Muscle of leg (tissue), 16 donors: ENCODE measurements at places on chromosomes 12 and 14. TPM values are rescaled to one million over a fixed set of nuclear protein-coding genes. Genes with fewer than 3 reads are reported as not detected.

- DNase-seq = no peak
These were observed 16.0 kb upstream of the SLC38A2 start for GRCh38 chr12:46388427-46389021.

DNA sequence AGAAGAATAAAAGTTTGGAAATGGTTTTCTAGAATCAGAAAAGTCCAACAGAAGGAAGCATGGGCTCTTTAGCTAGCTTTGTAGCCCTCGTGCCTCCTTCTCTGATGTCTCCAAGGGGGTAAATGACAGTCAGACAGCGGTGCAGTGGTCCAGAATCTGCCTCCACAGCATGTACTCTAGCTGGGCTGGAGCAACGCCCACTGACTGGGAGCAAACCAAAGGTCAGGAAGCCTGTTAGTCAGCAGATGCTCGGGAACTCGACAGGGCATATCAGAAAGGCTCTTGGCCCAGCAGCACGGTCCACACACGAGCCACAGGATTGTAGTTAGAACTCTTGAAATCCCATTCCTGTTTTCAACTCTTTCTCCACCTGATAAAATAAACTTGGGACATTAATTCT is 164.3 kb downstream of the GRIN2B start:
- DNase-seq = no peak

DNA sequence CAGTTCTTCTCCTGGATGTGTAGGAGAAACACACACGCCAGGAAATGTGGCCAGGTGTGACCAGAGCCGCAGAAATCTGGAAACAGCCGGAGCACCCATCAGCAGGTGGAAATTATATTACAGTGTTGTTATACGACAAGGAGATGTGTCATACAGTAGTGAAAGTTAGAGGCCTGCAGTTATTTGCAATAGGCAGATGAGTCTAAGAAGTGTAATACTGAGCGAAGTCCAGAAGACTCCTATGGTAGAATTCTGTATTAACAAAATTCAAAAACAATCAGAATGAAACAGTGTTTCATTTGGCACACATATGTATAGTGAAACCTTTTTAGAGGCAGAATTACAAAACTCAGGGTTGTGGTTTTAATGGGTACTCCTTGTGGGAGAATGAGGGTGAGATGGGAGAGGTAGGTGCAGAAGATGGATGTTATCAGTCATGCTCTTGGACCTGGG is 39.3 kb upstream of the AMN start:
- DNase-seq = no peak

DNA sequence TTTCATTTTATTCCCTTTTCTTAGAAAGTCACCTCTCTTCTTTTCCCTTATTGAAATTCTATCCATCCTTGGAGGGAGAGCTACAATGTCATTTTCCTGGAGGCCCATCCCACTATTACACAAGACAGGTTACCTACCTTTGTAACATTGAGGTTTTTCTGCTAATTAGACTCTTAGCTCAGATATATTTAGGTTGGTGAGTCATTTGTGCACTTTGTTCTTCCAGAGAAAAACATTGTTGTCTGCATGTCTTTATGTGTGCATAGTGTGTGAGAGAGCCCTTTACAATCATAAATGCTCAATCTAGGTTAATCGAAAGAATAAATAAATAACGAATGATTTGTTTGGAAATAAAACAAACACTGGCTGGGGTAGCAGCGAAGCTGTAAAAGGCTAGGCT is 191.8 kb downstream of the DACT1 start:
- no peak for DNase-seq

- DNase-seq = no peak
These were observed 193.9 kb downstream of the PHETA1 start for GRCh38 chr12:111174961-111175345.

DNA sequence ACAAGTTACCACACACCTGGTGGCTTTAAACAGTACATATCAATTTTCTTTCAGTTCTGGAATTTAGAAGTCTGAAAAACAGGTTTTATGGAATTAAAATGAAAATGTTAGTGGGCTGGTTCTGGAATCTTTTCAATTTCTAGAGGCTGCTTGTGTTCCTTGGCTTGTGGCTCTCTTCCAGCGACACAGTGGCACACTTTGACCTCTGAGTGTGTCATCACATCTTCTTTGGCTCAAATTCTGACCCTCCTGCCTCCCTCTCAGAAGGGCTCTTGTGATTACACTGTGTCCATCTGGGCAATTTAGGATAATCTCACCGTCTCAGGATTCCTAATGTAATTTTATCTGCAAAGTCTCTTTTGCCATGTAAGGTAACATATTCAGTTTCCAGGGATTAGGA is 170.0 kb downstream of the PLCZ1 start:
- no peak for DNase-seq

- no peak for DNase-seq
These were observed 28.7 kb downstream of the SLC41A2 start for GRCh38 chr12:104929368-104929767.

DNA sequence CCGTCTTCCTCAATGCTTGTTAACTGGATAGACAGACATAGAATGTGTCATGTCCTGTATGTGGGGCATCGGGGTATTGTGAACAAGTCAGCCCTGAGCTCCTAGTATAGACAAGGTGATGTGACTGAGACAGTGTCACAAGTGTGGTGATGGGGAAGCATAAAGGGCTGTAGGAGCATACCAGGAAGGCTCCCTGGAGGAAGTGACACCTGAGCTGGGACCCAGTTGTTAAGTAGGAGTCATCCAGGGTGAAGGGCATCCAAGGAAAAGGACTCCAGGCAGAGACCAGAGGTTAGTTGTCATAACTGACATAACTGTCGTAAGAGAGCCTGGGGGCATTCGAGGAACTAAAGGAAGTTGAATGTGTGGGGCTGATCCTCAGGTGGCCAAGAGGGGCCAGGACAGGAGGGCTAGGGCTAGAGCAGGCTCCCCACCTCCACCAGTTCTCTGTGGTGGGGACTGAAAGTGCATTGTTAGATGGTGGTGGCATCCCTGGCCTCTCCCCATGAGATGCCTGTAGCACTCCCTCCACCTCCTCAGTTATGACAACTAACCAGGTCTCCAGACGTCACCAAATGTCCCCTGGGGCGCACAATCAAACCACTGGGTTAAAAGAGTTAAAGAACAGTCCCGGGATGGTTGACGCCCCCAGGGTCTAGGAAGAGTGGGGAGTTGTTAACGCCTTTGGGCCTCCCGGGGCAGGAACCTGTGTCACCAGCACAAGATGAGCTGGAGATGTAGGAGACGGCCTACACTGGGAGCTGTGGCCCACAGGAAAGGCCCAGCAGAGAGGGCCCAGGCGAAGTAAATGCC is 2.4 kb downstream of the FICD start:
- DNase-seq = no peak

- DNase-seq = no peak
These were observed 19.2 kb downstream of the INTS13 start for GRCh38 chr12:26918321-26919215.

- no peak for DNase-seq
These were observed 228.2 kb downstream of the BCL11B start for GRCh38 chr14:99043756-99044155.

- DNase-seq = no peak
These were observed 230.2 kb downstream of the BCL11B start for GRCh38 chr14:99041820-99042174.

GRCh38 chr14:46051796-46052195 is 599.8 kb downstream of the RPL10L start:
- DNase-seq = no peak

- DNase-seq = no peak
These were observed 6.9 kb upstream of the MED13L start for GRCh38 chr12:116284396-116284795.

GRCh38 chr12:51836827-51837173 is 11.7 kb downstream of the FIGNL2 start:
- DNase-seq = no peak

DNA sequence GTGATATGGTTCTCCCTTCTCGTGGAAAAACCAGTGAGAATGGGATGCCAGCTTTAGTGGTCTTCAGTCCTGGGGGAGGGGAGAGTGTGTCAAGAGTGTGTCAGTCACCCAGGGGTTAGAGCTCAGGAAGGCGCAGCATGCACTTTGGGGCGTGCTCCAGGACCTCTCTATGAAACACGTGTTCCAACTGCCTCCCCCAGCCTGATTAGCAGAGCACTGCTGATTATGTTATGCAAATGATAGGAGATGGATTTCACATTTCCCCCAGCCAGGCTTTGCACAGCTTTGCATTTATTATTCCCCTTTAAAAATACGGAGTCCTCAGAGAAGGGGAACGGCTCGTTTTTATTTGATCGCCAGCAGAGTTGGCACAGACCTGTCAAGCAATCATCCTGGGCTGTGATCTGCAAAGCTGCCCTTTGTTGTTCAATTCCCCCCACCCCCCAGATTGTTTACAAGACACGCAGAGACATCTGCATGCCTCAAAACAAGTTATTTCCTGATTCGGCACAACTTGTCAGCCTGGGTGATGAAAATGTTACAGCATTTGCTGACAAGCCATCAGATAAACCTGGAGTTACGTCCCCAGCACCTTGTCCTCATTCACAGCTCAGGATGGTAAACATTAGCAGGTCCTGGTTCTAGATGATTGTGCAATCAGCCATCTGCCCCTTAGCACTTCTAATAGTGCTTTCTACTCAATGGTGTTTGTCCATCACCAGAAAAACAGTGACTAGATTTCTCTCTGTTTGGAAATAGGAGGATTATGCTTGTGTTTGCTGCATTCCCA is 196.5 kb downstream of the NOVA1 start:
- DNase-seq = no peak

DNA sequence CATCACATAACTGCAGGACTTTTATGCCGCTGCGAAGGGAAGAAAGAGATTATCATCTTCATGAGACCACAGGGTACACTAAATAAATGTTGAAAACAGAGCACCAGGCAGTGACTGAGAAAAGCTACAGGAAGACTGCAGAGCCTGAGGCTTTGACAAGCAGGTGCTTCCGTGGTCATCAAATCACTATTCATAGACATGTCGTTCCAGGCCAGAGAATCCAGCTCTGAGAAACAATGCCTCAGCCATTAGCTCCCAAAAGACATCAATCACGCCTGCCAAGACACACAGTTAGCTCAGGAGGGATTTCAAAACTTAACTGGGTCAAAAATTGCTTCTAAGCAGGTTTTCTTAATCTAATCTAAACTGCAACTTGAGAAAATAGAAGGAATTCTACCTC is 47.2 kb upstream of the GARIN6 start:
- no peak for DNase-seq

GRCh38 chr12:72684491-72684890 is 412.3 kb downstream of the TRHDE start:
- no peak for DNase-seq

- peak; percentile 32 for DNase-seq
These were observed 39.1 kb downstream of the WDR20 start for GRCh38 chr14:102178806-102179205.

- no peak for DNase-seq
These were observed 56.4 kb upstream of the CISTR start for GRCh38 chr12:53808023-53808705.

GRCh38 chr14:33952541-33952940 is 1.7 kb upstream of the EGLN3 start:
- no peak for DNase-seq

- DNase-seq = no peak
These were observed 297.7 kb downstream of the AEBP2 start for GRCh38 chr12:19737019-19737418.

DNA sequence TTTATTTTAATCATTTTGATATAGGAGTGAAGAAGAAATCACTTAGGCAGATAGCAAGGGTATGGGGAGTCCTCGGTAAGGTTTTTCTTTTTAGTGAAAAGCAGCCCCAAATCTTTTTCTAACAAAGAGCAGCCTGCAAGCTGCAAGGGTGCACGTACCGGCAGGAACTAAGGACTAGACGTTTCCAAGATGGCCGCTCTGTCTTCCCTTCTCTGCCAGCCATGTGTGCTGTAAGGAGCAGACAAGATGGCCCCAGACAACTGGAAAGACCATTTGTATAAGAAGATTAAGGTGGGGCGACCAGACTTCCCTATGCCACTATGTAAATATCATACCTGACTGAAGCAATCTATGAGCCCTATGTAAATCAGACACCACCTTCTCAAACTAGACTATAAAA is 79.6 kb downstream of the TXNDC16 start:
- no peak for DNase-seq

- DNase-seq = peak; percentile 93
These were observed 447 bp downstream of the CD63 start for GRCh38 chr12:55728186-55728938.

DNA sequence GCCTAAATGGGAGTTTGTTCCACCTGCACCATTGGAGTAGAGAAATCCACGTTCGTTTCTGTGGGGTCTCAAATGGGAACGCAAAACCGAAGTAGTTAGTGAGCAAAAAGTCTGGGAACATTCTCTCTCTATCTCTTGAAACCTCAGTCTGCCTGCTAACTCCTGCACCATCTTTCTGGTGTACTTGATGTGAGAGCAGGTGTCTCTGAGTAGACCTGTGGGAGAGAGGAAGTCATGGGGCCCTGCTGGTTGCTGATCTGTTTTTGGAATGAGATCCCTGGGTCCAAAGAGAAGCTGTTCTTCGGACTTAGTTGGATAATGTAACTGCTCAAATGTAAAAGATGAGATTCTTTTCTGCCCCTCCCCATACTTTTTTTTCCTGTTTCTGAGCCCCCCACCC is 57.3 kb downstream of the MAX start:
- no peak for DNase-seq

DNA sequence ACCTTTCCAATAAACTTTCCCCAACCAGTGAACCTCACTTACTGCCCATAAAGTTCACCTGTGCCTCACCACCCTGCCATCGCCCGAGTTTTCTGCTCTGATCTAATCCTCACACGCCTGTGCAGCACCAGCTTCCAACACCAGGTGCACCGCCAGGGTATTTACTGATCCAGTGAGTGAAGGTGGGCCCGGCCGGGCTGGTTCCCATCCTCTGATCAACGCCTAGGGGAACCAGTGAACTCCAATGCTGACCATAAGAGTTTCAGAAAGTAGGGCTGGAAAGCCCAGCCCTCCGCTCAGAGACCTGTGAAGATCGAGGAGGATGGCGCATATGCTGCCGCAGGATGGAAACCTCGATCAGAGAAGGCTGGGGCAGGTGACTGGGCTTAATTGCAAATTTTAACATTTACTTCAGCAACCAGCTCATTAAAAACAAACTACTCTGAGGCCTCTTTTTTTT is 685 bp upstream of the MYL6B start:
- DNase-seq = peak; percentile 43

GRCh38 chr14:43464968-43465367 is 1042.1 kb downstream of the FSCB start:
- no peak for DNase-seq

GRCh38 chr12:19316425-19316824 is 122.9 kb upstream of the AEBP2 start:
- DNase-seq = no peak

- peak; percentile 74 for DNase-seq
These were observed 486.7 kb downstream of the APAF1 start for GRCh38 chr12:99131751-99132199.

Gene POTEM
- not detected for polyA plus RNA-seq

Gene ENO2
- 8.0 TPM for polyA plus RNA-seq

Gene DERA
- 30.9 TPM for polyA plus RNA-seq

Gene MYO1H
- 0.35 TPM for polyA plus RNA-seq

Gene CSRP2
- polyA plus RNA-seq = 59.0 TPM

Gene KRT85
- not detected for polyA plus RNA-seq

Gene CRACR2A
- polyA plus RNA-seq = 1.4 TPM

Gene KCNA5
- polyA plus RNA-seq = 4.3 TPM

Gene TPH2
- 0.37 TPM for polyA plus RNA-seq
